Memory B cell (primary cell): ENCODE measurements at places on chromosomes 3 and 15.

GRCh38 chr3:82520846-82521245 lies 759.4 kb upstream of the GBE1 start:
- DNase-seq = no peak

- DNase-seq = no peak
These were observed 29.0 kb downstream of the CHDH start for GRCh38 chr3:53817211-53817610.

GRCh38 chr15:96273317-96274086 lies 57.0 kb upstream of the NR2F2 start:
- no peak for DNase-seq

DNA sequence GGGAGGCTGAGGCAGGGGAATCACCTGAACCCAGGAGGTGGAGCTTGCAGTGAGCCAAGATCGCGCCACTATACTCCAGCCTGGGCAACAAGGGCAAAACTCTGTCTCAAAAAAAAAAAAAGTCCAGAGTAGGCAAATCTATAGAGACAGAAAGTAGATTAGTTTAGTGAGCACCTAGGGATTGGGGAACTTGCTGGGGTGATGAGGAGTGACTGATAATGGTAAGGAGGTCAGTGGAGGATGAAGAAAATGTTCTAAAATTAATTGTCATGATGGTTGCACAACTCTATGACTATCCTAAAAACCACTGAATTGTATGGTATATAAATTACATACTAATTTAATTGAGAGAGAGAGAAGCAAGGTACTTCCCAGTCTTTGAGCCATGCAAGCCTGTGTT lies 27.8 kb upstream of the LYZL4 start:
- DNase-seq = no peak

- no peak for DNase-seq
These were observed 100.6 kb downstream of the MEIS2 start for GRCh38 chr15:36999778-37000177.

DNA sequence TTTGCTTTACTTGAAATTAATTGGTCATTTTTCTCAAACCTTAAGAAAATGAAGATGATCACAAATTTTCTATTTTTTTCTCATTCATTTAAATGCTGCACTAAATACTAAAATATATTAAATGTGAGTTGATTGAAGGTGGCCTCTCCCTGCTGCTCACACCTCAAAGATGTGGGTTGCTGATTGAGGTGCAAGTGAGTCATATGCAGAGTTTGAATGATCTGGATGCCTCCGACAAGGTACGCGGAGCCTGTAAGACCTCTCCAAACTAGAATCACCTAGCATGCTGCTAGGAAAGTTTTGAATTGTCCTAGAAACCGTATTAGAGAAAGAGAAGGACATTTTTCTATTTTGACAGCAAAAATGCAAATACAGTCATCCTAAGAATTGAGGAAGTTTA lies 211.3 kb upstream of the FEZF2 start:
- DNase-seq = no peak

GRCh38 chr15:29674661-29675533 lies 147.4 kb downstream of the TJP1 start:
- no peak for DNase-seq

DNA sequence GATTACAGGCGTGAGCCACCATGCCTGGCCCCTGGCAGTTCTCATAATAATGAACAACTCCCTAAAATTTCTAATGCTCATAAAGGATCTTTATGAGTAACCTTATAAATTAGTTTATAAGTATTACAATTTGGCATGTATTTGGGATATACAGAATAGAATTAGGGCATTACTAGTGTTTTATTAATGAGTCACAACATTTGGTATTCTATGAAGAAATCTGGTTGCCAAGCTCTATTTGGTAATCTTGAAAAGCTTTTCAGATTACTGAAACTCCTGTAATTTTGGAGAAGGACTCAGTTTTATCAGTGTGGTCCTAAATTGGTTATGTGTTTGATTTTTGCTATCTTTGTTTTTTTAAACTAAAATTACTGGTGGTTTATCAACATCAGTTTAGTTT lies 45.8 kb downstream of the TM6SF1 start:
- DNase-seq = no peak

- no peak for DNase-seq
These were observed 1121.8 kb downstream of the TBL1XR1 start for GRCh38 chr3:176075491-176075890.

DNA sequence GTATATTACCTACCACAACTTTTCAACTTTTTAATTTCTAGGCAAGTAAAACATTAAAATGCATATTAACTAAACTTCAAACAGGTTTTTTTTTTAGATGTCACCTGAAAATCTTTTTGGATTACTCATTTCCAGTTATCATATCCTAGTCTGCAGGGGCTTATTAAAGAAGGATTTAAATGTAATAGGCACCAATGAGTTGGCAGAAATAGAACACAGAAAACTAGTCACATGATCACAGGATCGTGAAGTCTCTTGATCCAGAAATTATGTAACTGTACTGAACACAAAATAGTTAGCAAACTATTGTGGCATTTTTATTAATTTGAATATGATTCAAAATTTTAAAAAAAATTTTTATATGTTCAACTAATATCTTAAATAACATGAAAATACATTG lies 654.4 kb upstream of the NAALADL2 start:
- DNase-seq = no peak

- DNase-seq = no peak
These were observed 221.9 kb upstream of the TOPAZ1 start for GRCh38 chr3:44019736-44020135.

- no peak for DNase-seq
These were observed 69.1 kb upstream of the TSEN2 start for GRCh38 chr3:12415014-12415680.

DNA sequence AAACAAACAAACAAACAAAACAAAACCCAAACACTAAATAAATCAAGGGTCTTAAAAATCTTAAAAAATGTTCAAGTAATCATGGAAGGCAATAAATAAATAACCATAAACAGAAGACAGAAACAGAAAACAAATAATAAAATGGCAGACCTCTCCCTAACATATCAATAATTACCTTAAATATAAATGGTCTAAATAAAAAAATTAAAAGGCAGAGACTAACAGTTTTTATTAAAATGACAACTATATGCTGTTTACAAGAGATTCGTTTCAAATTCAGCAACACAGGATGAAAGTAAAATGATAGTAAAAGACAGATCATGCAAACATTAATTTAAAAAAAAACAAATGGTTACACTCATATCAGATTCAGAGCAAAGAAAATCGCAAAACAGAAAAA lies 91.1 kb downstream of the UBE3A start:
- DNase-seq = no peak

DNA sequence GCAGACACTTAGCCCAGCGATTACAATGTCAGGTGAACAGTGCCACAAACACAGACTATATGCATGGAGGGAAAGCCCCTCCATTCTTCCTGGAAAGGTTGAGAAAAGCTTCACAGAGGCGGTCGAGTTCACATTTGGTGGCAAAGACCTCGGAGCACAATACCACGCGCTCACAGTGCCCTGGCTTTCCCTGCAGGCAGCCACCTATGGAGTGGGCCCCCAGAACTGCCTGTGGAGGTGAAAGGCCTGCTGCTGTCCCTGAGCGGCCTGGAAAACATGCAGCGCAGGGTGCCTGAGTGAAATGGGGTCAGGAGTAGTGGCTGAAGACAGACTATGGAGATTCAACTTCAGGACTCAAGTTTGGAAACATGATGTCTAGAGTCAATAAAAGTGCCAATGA lies 26.9 kb downstream of the PDIA5 start:
- DNase-seq = no peak

- no peak for DNase-seq
These were observed 101.6 kb downstream of the ERC2 start for GRCh38 chr3:56366641-56367162.

- DNase-seq = no peak
These were observed 156.5 kb downstream of the PDCD6IP start for GRCh38 chr3:33954956-33955355.

- no peak for DNase-seq
These were observed 6.7 kb downstream of the CCR5AS start for GRCh38 chr3:46400000-46400734.

GRCh38 chr3:26984416-26985390 lies 362.1 kb downstream of the LRRC3B start:
- no peak for DNase-seq

DNA sequence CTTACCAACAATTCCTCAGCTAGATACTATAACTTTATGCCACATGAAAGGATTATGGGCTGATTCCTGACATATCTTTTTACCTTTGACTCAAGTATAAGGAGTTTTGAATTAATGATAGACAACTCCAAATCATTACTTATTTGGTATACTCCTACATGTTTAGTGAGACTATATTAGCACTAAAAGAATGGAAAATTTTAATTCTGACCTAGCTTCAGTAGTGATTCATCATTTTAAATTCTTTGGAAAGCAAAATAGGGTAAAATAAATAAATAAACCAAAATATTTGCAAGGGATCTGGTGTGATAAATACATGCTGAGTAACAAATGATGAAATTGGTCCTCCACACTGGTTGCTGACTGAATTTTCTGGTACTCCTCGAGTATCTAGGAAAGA lies 42.3 kb upstream of the VGLL3 start:
- no peak for DNase-seq

- DNase-seq = no peak
These were observed 139.3 kb downstream of the NFKBIZ start for GRCh38 chr3:101988596-101988995.

DNA sequence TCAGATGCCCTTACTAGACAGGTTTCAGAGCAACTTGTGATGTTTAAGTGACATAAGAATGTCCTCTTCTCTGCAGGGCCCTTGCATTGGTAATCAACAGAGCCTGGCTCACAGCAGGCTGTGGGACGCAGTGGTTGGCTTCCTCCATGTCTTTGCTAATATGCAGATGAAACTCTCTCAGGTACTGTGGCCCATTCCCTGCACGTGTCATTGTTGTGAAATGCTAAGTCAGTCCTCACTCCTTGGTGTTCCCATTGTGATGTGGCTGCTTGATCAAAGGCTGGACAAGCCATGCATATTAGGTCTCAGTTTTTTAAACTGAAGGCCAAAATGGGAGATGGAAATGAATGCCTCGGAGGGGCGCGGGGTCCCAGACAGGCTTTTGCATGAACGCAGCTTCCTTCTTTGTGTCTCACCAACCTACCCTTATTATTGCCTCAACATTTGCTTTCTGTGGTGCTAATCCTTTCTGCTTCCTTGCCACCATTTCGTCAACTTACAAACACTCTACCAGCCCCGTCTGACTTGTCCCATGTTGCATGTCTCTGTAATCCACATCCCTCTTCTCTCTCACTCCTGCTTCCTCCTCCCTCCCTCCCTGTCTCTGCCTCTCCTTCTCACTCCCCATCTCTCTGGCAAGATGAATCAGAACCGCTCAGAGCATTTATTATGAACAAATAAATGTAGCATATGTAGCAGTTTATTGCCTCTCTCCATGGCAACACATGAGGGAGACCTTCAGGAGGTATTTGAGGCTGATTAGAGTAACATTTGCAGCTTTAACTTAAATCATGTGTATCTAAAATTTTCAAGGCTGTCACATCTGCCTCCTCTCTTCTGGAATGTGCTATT lies 133.2 kb upstream of the CHRM5 start:
- DNase-seq = no peak

- DNase-seq = no peak
These were observed 12.5 kb downstream of the SLC6A6 start for GRCh38 chr3:14414846-14415464.

- DNase-seq = no peak
These were observed 56.6 kb upstream of the CTDSPL2 start for GRCh38 chr15:44370830-44371229.

GRCh38 chr3:160842021-160843005 lies 86.3 kb downstream of the PPM1L start:
- no peak for DNase-seq

DNA sequence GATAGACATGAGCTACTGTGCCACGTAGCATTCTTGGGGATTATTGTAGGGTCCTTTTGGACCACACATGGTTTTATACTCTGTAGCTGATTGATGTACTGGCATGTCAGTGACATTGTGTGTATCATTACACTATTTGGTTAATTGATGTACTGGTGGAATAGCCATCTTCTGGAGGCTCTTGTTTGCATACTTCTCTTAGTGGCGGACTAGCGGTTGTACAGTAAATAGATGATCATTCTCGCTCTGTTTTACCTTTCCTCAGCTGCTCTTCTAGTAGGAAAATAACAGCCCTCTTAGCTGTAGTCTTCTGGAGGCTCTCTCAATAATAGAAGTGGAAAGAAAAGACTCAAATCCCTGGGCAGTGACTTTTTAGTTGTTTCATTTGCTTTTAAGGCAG lies 24.8 kb downstream of the IGF1R start:
- no peak for DNase-seq

DNA sequence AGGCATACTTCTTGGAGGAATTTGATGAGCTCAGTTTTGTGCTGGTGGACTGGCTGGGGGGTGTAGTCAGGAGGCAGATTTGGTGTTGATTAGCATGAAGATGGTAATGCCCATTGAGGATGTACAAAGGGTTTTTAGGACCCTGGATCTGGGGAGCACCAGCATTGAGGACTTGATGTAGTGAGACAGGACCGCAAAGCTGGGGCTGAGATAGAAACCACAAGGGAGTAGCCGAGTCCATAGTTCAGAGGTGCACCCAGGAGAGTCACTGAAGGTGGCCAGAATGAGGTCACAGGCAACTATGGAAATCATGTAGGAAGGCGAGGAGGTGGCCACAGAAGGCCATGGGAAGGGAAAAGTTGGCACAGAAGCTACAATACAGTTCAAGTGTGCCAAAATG lies 2.7 kb upstream of the CDC25A start:
- no peak for DNase-seq

DNA sequence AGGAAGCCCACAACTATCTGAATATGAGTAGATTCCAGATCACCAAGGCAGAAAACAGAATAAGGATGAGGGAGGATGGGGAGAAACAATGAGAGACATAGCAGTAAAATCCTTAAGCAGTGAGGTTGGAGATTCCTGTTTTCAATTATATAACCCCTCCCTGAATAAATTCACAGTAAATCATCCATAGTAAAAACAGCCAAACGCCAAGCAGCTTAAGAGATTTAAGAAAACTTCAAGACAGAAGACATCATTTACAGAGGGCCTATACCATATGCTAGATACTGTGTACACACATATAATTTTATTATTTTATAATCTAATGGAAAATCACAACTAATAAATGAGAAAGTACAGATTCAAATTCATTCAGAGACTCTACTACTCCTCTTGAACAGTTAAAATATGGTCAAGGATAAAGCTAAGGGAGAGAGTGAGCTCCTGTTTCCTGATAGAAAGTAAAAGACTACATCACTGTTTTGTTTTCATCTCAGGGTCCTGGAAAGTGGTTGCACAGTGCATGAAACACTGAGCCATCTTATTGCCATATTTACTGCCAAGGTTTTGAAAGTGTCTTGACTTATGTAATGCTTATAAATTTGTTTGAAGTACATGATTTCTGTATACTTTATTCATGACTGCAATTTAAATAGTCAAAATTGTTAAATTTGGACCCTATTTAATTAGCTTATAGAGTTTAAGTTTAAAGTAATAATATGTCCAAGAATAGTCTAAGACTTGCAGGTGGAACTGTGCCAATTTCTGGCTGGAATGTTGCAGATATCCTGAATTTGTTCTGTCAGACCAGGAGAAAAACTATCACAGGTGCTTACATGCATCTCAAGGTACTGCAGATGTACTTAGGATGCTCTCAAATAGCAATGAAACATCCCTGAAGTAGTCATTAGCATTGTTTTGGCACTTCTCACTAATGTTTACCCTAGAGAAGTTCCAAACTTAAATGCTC lies 141.4 kb downstream of the TBL1XR1 start:
- no peak for DNase-seq
